ENCODE measurements at places on chromosomes 13 and 19.

- DNase-seq, result peak; percentile 90
These were observed 95.2 kb downstream of the LRCH1 start for GRCh38 chr13:46648166-46648607.

DNA sequence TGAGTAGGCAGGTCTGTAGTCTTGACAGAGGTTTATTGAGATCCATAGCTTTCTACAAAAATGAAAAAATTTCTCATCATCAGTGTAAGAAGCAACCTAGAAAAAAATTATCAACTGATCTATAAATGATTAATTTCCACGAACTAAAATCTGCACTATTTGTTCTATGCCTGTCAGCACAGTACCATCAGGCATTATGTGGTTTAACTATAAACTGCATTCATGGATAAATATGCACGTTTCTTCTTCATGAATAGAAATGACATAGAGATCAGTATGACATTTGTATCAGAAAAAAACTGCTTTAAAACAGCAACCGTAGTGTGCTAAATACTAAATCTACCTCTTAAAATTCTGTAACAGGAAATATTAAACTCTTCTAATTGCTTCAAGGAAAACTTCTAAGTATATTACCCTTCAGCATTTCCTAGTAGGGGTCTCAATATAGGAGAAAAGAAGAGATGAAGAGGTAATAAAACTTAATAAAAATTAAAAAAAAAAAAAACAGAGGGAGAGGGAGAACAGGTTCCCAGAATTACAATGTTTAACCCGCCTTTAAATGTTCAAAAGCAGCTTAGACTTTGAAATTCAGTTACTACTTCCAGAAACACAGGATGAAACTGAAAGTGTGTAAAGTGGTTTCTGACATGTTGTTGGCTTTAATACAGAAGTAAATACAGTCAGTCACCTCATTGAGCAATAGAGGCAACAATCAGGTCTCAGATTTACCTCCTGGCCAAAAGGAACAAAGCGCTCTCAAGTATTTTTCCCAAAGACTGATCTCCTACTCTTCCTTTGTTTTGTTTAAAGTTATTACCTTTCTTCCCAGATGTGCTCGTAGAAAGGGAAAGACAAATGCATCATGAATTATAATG, 144.4 kb downstream of the DIAPH3 start:
- DNase-seq, result no peak

DNA sequence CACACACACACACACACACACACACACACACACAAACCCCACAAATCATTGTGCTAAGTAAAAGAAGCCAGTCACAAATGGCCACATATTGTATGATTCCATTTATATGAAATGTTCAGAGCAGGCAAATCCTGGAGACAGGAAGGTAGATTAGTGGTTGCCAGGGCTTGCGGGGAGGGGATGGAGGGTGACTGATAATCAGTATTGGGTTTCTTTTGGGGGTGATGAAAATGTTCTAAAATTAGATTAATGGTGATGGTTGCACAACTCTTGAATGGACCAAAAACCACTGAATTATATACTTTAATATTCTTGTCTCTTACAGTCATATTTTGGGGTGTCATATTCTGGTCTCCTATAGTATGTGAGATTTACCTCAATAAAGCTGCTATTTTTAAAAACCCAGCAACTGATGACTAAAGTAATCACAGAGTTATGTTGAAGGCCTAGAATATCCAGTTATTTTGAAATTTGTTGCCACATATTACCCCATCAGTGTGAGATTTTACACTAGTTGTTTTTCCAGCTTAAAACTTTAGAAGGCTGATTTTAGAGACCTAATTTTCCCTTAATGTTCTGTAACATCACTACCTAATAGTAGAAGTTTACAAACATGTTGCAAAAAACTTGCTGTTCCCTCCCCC, 20.3 kb downstream of the FLT1 start:
- DNase-seq, result no peak

DNA sequence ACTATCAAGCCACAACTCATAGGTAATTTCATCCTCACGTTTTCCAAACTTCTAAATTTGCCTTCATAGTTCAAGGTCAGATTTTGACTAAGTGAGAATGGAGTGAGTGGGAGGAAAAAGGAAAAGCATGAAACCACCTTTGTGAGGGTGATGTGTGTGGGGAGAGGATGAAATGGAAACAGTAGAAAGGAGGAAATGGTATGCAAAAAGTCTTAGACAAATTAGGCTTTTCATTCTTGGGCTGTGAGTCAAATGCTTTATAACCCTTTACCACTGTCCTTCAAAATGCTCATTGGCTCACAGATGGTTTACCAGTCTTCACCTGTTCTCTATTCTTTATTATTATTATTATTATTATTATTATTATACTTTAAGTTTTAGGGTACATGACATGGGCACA, 127.2 kb downstream of the RAP2A start:
- no peak for DNase-seq

DNA sequence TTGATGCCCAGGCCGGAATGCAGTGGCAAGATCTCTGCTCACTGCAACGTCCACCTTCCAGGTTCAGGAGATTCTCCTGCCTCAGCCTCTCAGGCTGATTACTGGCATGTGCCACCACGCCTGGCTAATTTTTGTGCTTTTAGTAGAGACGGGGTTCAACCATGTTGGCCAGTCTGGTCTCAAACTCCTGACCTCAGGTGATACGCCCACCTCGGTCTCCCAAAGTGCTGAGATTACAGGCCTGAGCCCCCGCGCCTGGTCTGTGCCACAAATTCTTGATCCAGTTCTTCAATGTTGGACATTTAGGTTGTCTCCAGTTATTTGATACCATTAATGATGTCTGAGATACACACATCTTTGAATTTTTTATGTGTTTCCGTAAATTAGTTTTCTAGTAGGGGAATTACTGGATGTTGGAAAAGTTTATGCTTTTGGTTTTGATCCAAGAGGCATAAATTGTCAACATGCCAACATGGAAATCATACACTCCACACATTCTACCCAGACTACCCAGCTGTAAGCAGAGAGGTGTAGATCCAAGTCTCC, 525 bp upstream of the COG3 start:
- no peak for DNase-seq

GRCh38 chr13:48731957-48732569, 78.3 kb downstream of the CYSLTR2 start:
- no peak for DNase-seq

DNA sequence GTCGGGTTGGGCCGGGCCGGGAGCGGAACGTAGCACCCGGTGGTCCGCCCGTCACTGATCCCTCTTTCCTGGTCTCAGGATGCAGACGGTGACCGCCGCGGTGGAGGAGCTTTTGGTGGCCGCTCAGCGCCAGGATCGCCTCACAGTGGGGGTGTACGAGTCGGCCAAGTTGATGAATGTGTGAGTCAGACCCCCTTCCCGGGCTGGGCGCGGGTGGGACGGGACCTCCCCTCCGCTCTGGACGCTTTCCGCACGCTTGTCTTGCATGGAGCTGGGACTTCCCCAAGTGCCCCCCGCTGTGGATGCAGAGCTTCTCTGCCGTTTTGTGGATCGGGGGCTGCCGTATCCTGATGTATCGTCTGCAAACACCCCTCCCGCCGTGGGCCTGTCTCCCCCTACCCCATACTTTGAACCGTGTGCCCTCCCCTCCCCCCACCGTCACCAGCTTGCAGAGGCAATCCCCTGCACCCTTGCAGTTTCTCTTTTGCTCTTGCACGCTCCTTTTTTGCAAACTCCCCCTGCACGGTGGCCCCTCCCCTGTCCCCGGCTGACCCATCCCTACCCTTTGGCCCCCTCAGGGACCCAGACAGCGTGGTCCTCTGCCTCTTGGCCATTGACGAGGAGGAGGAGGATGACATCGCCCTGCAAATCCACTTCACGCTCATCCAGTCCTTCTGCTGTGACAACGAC, 669 bp downstream of the GADD45B start:
- DNase-seq, result no peak

- no peak for DNase-seq
These were observed 13.7 kb downstream of the GAS6 start for GRCh38 chr13:113849981-113850721.

- DNase-seq, result peak; percentile 8
These were observed 286.3 kb downstream of the POU4F1 start for GRCh38 chr13:78317030-78317429.
